ENCODE measurements at places on chromosomes 4 and X.

GRCh38 chrX:73977542-73978169, 326.3 kb upstream of the ZCCHC13 start:
- DNase-seq: no peak

DNA sequence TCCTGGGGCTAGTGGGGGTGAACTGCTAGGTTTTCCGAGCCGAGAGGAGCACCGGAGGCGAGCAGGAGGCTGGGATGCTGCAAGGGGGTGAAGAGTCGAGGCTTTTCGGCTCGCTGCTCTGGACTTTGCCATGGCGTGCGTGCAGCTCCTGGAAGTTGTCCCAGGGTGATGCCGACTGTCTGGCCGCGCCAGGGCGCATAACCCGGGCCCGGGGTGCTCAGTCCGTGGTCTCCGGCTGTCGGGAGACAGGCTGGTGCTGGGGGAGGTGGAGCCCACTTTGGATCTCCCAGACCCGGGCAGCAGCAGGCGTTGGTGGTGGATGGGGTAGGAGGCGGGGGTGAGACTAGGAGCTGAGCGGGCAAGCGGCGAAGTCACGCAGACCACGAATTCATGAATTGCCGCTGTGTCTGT, 793 bp downstream of the GRIA3 start:
- no peak for DNase-seq

- DNase-seq: no peak
Observed at GRCh38 chr4:104964410-104965175, 182.1 kb upstream of the TET2 start.

DNA sequence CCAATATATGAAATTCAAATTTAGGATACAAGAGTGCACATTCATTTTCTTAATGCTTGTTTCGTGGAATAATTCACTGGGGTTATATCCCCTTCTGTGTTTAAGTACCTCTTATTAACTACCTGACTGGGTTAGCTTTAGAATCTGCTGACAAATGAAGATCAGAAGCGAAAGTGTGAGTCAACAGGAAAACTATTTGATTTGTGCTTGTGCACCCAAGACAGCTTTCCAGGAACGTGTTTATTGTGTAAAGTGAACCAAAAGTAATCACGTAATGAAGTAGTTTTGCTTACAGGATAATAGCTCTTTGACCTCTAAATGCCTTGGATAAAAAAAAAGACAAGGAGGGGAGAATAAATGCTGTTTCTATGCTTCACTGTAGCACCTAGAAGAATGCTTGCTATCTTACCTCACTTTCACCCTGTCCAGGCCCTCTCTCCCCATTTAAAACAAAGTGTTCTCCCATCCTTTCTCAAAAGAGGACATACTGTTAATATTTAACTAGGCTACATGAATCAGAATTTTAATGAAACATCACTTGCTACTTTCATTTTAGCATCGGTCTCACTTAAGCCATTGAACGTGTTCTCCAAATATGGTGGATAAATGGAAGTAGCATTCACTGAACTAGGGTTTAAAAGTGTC, 141.9 kb downstream of the THOC2 start:
- DNase-seq: no peak

- DNase-seq: peak; percentile 28
Observed at GRCh38 chr4:174120446-174121295, 162.8 kb downstream of the FBXO8 start.

DNA sequence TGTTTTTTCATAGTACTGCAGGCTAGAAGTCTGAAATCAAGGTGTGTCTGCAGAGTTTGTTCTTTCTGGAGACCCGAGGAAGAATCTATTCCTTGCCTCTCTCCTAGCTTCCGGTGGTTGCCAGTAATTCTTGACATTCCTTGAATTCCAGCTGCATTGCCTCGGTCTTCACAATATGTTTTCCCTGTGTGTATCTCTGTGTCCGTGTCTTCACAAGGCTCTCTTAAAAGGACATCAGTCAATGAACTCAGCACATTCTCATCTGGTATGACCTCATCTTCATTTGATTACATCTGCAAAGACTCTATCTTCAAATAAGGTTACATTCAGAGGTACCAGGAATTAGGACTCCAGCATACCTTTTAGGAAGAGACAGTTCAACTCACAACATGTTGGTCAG, 163.4 kb downstream of the BANK1 start:
- DNase-seq: no peak

DNA sequence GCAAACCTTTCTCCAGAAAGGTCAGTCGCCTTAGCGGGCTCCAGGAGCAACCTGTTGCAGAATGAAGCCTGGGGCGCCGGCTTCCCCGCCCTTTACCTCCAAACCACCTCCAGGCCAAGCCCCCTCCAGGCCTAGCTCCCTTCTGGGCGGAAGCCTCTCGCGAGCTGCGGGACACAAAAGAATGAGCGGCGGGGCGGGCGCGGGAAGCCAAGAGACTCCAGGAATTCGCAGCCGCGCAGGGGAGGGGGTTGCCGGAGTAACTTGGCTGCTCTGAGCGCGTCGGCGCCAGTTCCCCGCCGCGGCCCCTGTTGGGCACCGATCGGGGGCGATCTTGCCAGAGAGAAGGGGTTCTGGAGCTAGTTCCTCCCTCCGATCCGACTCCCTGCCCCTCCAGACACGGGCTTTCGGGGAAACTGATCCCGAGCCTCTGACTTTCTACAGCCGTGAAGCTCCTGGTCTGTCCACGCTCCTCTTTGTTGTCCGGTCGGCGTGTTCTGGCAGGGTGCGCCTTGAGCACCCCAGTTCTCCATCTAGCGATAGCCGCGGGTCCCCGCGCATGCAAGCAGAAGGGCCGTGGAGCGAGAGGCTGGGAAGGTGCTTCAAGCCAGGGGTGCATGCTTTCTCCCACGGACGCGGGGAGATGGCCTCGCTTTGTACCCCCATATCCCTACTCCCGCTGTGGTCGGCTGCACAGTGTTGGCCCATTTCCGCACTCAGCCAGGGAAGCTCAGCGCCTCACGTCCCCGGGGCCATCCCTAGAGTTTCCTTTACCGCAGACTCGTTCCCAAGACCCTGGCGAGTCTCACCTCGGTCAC, 1.2 kb downstream of the PROM1 start:
- DNase-seq: peak; percentile 43

DNA sequence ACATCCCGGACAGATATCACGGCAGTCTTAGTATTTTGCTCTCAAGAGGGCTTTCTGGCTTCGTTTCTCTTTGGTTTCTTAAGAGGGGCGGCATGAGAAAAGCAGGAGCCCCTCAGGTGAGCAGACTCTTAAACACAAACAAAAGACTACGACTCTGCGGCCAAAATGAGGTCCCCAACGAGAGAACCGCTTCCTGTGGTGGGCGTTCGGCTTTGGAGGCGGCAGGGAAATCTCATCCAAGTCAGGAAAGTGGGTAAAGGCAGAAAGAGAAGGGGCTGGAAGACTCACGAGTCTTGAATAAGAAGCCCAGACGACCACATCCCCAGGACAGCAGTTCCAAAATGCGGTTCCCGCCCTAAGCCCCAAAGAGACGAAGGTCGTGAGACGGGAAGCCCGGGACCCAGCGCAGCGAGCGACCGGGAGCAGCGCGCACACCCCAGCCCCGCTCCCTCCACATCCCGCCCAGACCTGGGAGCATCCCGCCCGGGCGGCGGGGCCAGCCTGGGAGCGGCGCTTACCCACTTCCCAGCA, 409 bp downstream of the UGDH start:
- DNase-seq: peak; percentile 51

- DNase-seq: no peak
Observed at GRCh38 chrX:1181170-1181569, 31.3 kb downstream of the CRLF2 start.

- DNase-seq: no peak
Observed at GRCh38 chr4:6565691-6566390, 9.1 kb upstream of the MAN2B2 start.

- no peak for DNase-seq
Observed at GRCh38 chr4:128394778-128395177, 107.2 kb upstream of the PGRMC2 start.

DNA sequence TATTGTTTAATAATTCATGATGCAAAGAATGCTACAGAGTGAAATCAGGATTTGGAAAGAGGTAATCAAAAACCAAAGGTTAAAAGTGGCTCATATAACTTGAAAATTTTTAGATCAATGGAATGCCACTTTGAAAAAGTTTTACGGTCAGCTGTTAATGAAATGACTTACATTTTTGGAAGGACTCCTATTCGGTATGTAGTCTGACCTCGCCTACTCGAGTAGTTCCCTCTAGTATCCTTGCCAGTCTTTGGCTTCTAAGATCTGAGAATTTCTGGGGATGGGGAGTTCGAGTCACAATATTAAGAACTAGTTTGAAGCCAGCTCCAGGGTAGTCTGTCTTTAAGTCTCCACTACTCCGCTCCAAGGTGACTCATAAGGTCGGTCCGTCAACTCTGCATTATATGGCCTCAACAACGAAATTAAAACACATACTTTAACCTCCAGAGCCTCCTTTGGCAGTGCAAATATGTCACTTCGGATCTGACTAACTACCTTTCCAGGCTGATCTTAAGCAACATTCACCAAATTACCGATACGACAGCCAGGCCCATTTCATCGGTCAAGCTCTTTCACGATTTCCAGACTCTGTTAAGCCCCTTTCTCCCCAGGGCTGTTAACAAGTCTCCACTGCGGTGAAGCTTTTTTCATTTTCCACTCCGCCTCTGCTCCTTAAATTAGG, 733 bp upstream of the NAA15 start:
- DNase-seq: peak; percentile 37

DNA sequence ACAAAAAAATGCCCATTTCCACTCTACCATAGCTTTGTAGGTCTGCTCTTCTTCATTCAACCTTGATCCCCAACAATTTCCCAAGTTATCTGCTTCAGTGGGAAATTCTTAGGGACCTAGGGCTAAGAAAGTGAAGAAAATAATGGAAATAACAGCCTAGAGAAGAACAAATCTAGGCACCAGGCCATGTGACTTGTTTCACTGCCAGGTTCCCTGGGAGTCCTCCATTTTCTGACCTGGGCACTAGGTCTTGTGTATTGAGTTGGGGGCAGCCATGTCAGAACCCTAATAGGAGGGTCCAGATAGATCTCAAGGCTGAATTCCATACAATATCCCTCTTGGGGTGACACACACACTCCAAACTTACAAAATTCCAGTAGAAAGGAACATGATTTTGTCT, 194.6 kb upstream of the STK26 start:
- no peak for DNase-seq

DNA sequence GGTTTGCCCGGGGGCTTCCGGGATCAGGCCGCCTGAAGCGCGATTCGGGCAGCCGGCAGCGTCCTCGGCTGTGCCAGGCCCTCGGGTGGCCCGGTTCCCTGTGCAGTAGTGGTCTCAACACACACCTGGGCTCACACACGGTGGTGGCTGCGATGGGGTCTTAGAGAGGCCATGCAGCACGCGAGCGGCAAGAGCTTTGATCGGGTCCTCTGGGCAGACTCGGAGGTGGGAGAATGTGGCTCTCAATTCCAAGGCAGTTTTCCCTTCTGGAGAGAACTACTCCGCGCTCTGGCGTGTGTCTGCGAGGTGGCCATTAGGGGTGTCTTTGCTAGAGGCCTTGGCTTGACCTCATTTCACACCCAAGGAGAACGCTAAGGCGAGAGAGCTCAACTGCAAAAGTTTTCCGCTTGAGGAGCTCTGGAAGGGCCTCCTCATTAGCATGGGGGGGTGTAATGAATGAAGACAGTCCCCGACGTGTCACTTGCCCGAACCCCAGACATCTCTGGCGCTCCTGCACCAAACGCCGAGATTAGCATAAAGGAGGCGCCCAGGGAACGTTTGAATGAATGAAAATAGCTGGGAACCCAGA, 771 bp upstream of the RBPJ start:
- DNase-seq: no peak

DNA sequence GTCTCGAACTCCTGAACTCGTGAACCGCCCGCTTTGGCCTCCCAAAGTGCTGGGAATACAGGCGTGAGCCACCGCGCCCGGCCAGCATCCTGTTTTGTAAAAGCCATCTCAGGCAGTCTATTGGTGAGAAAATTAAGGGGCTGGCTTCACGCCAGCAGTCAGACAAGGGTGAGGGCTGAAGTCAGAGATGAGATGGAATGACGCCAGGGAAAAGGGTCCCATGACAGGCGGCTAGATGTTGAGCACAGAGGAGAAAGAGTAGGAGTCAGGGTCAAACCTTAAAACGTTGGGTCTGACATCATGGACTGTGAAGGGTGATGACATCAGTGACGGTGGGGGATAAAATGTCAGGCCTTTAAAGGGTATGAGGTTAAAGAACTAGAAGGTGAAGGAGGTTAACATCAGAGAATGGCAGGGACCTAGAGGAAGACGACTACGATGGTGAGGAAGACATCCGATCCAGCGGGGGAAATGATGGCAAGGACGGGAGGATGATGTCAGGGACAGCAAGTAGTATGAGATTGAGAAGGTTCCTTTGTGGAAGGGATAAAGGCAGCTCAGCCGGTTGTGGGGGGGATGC, 504 bp upstream of the RBM3 start:
- DNase-seq: peak; percentile 24

DNA sequence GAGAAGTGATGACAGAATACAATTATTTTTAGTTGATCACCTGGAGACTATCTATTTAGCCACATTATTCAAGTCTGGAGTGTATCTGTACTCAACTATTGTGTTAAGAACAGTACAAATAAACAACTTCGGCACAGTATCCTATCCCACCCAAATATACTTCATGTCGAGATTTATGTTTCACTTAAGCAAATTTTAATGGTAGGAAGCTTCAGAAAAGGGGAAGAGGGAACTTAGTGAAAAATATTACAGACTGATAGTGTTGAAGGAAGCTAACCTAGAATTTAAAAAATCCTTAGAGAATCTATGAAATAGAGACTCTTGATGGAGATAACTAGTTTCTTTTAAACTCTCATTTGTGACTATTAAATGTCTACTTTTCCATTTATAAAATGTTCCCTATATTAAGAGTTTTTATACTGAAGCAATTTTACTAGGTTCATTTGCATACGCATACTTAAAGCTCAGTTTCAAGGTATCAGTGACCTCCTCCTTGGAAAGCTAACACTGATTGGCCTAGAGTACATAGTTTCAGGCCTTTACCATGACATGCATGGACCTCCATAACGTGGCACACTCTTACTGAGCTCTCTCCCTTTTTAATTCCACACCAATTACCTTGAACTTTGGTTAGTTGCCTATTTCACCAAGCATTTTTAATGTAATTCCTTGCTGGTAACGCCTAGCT, 197.7 kb downstream of the CAMK2D start:
- no peak for DNase-seq

DNA sequence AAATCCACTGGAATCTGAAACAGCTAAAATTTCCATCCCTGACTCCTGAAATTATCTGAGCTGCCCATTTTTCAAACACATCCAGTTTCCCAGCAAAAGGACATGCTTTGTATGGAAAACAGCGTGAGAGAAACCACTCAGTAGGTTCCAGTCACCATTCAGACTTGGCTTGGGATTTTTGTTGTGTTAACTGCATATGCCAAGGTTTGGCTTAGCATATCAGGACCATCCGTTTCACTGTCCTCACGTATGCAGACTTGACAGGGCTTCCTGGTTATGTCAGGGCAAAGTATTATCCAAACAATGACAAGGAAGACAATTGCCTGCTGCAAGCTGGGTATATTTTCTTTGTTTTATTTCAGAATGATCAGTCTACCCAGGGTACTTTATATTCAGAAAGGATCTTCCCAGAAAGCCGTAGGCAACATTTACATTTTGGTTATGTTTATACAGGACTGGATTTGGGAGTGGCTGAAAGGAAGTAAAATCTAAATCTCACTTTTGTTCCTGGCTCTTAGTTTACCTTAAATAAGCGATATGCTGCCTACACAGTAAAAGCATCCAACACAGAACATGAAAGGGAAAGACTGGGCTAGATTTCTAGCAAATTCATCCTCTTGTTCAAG, 41.3 kb upstream of the CCKAR start:
- no peak for DNase-seq

- no peak for DNase-seq
Observed at GRCh38 chr4:85756938-85757337, 282.0 kb downstream of the ARHGAP24 start.

All from activated CD4-positive, alpha-beta T cell treated with anti-CD3 and anti-CD28 coated beads for 48 hours (primary cell).